CD4-positive, alpha-beta T cell treated with Interleukin-6 for 4 hours (primary cell): ENCODE measurements at places on chromosomes 12 and 14.
A peak's percentile ranks its signal among the peaks of the same experiment; 100 is the strongest.

DNA sequence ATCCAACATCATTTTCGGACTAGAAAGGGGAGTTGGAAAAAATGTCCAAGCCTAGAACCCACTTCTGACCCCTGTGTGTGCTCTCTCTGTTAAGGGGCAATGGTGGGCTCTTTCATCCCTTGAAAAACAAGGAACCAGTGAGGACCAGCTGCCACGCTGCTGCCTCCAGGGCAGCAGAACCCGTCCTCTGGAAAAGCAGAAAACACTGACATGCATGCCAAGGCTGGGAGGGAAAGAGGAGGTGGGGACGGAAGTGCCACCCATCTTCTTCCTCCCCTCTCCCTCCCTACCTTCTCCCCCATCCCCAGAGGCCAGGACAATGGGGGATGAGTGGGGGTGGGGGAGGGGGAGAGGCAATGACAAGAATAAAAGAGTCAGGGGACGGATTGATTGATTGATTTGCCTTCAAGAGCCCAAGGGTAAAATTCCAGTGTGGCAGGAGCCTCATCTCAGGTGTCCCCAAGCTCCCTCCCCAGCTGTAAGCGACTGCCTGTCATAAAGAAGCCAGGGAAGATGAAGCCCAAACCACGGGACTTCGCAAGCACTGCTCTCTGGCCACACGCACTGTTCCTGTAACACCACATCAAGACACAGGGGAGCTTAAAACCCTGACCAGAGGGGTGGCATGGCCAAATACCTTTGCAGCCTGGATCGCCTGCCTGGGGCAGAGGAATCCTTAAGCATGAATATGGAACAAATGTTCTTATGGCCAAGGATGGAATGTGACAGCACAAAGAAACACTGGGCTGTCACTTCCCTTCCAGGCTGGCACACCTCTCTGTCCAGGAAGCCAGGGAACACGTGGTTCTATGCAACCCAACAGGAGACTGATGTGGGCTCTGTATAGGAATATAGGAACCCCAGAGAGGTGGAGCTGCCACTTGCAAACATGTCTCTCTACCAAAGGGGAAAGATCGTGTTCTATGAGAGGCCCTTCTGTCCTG lies 38.9 kb upstream of the BDKRB2 start:
- DNase-seq: no peak

- DNase-seq: no peak
These were observed 296.2 kb upstream of the FLRT2 start for GRCh38 chr14:85233756-85234155.

GRCh38 chr14:105069522-105069870 lies 4.3 kb upstream of the GPR132 start:
- DNase-seq: no peak

- no peak for DNase-seq
These were observed 25.9 kb upstream of the MAPKAPK5 start for GRCh38 chr12:111816065-111816615.

DNA sequence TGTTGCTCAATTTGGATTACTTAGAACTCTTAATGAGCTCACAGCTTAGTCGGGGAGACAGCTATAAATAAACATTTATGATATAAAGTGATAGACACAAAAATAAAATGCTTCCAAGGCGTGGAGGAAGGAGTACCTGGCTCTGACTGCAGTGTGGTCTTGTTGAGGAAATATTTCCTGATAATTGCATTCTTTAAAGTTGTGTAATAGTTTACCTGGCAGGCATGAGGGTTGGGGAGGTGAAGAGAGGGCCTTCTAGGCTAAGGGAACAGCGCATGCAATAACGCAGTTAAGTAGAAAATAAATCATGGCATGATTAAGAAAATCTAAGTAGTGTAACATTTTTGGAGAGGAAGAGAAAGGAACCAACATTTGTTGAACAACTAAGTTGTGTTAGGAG lies 260.5 kb upstream of the ATP2B1 start:
- DNase-seq: no peak

GRCh38 chr12:100266585-100266834 lies 369 bp downstream of the DEPDC4 start:
- peak; percentile 96 for DNase-seq

- DNase-seq: no peak
These were observed 873.5 kb upstream of the TMEM132C start for GRCh38 chr12:127393465-127393864.

GRCh38 chr14:58969951-58970751 lies 218.3 kb upstream of the DAAM1 start:
- no peak for DNase-seq

- no peak for DNase-seq
These were observed 69.1 kb downstream of the ACACB start for GRCh38 chr12:109185441-109185840.

DNA sequence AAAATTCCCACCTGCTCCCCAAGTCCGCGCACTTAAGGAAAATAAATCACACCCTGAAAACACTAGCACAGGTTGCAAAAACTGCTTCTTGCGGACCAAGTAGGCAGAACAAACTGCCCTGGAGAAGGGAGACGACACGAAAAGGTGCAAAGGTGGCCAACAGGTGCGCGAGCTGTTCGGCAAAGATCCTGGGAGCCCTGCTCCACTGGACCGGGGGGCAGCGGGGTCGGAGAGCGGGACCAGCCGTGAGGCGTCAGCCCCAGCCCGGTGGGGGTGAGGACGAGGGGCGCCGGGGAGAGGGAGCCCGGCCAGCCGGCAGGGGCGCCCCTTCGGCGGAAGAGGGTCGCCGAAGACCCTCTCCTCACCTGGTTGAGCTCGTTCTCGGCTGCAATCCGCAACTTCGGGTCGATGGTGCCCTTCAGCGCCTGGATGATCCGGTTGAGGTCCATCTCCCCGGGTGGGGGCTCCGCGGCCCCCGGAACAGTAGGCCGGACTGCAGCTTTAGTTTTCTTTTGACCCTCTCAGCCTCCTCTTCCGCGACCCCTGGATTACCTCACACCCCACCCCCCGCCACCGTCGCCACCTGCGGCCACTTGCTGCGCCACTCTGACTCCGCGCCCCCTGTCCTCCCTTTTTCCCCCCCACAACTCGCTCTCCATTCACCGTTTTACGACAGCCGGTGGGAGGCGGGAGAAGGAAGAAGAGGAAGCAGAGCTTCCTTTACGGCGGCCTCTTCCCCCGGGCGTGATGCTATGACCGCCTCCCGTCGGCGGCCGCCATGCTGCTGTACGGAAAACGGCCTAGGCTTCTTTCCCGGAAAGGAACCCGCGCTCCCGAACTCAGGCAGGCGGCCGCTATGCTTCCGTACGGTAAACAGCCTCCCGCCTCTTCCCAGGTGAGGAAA lies at the start of gene IPO8:
Gene IPO8, minus strand, starts transcription at position 671 of the 904 bp plus-strand sequence. Its CDS starts 222 bp downstream, at position 449.
- peak; percentile 89 for DNase-seq

GRCh38 chr14:61460718-61461611 lies 139.6 kb downstream of the PRKCH start:
- DNase-seq: peak; percentile 70

GRCh38 chr14:88682495-88683114 lies 110.1 kb downstream of the EML5 start:
- DNase-seq: no peak
